ENCODE measurements at places on chromosomes 3 and 15.

DNA sequence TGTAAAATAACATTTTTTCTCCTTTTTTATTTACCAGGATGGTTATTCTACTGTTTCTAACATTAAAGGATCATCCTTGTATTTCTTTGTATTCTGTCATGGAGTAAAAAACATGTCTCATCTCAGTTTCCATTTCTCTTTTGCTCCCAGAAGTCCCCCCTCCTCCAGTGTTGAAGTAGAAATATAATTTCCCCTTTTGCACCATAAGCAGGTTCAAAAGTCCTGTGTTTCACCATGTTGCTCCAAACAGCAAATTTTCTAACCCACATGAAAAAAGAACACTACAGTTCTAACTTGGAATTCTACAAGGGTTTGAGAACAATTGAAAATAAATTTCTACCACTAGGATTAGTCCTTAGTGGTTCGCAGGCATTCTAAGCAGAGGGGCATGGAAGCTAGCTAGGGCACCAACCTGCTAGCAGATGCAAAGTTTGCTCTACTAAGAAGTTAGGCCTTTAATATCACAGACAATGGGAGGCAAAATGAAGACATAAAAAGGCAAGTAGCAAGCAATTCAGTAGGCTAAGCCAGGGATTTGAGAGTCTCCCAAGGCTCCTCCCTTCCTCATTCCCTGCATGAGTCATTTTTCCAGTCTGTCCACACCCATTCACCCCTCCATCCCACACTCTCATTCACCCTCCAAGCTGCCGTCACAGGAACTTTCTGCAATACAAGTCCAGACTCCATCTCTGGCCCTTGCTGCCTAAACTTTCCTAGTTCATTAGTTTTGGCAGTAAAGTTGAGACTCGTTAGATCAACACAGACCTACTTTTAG lies 2.3 kb upstream of the MBNL1 start:
- peak; percentile 71 for DNase-seq

DNA sequence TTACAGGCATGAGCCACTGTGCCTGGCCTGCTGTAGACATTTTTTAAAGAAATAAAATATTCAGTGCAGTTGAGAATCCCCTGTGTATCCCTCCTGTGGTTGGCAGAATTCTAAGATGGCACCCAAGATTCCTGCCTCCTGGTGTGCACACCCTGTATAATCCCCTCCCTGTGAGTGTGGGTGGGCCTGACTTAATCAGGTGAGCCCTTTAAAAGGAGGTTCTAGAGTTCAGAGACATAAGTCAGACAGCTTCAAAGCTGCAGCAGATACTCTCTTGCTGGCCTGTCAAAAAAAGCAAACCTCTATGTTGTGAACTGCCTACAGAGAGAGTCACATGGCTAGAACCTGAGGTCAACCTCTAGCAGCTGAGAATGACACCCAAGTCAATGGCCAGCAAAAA lies 7.0 kb upstream of the VIPR1 start:
- DNase-seq: no peak

- no peak for DNase-seq
Observed at GRCh38 chr15:47998619-47999019, 122.2 kb upstream of the SLC24A5 start.

DNA sequence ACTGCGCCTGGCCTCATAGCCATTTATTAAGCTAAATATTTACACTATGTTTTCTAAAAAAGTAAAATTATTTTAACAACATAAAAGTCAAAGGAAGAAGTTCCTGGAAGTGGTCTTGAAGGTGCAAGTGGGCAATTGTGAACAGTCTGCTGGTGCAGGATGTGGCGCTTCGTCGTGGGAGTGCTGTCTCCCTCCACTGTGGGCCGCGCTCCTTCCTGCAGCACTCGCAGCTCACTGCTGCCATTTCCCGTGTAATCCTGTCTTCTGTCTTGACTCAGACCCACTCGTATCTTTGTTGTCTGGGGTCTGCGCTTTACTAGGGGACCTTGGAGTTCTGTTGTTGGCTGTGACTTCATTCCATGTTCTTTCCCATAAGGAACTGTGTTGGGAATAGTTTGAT lies 56.3 kb downstream of the APBA2 start:
- DNase-seq: no peak

DNA sequence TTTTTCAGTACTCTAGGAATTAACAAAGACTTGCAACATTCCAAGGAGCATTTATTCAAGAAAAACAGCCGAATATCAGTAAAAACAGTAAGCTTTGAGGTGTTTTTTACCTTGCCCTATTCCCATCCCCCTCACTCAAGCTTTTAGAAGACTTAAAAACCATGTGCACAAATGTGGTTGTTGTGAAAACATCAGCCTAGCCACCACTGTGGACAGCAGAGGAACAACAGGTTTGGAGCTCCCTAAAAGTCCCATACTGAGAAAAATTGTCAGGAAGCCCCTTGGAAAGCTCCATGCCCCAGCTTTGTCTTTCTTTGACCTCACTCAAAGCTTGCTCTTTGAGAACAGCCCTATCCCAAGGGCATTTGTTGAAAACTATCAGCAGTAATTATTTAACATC lies 34.7 kb upstream of the RSL24D1 start:
- DNase-seq: no peak

- no peak for DNase-seq
Observed at GRCh38 chr3:46632792-46633191, 20.5 kb downstream of the FAM240A start.

DNA sequence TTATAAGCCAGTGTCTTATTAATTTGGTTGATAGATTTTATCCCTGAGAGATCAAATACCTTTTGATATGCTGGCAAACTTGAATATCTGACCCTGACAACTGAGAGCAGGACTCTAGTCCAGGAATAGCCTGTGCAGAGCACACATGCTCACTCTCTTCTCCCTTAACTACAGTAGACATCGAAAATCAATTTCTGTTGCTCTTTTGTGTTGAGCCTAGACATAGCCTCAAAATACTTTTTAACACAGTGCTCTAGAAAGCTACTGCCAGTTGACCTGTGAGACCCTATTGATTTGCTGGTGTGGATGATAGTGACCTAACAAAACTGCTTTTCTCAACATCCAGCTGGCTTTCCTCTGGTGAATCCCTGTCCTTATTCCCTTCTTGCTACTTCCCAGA lies 86.4 kb upstream of the ANKRD28 start:
- no peak for DNase-seq

DNA sequence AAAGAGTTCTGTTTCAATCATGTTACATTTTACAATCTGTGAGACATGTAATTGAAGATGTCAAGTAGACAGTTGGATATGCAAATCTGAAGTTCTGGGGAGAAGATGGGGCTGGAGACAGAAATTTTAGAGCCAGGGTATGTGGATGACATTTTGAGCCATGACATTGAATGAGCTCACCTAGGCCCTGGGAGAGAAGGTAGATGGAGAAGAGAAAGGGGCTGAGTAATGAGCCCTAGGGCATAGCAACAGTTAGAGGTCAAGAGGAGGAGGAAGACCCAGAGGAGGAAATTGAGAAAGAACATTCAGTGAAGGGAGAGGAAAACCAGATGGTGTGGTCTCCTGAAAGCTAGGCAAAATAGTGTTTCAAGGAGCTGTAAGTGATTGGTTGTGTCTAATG lies 15.3 kb downstream of the TMEM266 start:
- no peak for DNase-seq

DNA sequence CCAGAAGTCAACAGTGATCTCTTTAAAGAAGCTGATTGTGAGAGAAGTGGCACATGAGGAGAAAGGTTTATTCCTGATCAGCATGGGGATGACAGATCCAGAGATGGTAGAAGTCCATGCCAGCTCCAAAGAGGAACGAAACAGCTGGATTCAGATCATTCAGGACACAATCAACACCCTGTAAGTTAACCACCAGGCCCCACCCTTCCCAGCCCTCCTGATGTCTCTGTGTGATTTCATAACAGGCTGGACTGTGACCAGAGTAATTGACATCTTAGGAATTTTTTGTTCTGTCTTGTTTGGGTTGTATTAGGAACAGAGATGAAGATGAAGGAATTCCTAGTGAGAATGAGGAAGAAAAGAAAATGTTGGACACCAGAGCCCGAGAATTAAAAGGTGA lies 67.7 kb downstream of the KLHL25 start:
- DNase-seq: no peak

Measured in COLO829 (cell line).